ENCODE measurements at places on chromosomes 7 and 10.

DNA sequence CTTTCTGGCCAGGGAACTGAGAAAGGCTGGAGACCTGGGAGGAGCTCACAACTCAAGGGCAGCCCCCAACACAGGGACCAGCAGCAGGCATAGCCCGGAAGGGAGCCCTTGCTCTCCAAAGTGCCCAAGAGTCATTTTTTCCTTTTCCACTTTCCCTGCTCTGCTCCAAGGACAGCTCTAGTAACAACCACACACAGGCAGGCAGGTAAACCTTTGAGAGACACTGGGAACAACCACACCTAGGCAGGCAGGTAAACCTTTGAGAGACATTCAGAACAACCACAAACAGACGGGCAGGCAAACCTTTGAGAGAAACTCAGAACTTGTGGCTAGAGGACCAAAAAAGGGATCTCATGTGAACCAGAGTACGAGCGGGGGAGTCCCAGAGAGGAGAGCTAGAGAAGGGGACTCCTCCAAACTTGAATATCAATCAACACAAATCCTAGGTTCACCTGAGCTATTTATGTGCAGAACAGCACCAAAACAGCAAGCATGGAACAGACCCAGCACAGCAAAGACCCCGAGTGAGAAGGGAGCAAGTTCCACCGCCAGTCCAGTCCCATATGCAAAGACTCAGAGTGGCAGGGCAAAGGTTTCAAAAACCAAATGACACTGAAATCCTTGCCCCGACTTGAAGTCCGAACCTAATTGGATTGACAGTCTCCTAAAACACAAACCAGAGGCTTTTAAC, 33.6 kb upstream of the GUSB start:
- no peak for DNase-seq

GRCh38 chr10:73983096-73984047, 14.5 kb upstream of the VCL start:
- DNase-seq = no peak

GRCh38 chr7:28258240-28258639, 77.6 kb upstream of the JAZF1 start:
- DNase-seq = no peak

DNA sequence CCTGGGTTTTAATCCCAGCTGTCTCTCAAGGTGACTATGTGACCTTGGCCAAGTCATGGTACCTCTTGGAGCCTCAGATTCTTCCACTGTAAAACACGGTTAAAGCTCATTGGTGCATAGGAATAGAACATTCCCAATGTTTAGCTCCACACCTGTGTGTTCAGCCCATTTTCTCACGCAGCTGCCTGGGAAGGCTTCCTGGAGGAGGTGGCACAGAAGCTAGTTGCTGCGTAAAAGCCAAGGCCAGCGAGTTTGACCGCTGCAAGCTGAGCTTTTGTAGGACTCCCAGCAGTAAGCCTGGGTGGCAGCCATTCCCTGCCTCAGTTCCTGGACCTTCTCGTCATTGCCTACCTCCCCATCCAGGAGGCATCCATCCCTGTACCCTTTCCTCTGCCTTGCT, 326.6 kb downstream of the RPS24 start:
- DNase-seq = no peak

DNA sequence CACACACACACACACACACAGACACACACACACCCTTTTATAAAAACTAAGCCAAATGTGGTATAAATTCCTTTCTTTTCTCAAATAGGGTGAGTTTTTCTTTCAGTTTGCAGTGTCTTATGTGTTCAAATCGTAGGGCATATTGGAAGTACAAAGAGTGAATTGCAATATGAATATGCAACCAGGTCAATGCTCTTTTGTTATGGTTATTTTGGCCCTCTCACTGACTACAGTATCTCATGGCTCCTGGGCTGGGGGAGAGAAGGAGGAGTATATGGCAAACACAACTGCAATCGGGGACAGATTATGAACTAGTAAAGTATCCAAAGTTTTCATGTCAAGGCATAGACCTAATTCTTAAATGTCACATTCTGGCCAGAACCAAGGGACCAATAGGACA, 301.9 kb downstream of the PLXDC2 start:
- DNase-seq = no peak

- DNase-seq = no peak
These were observed 157.9 kb downstream of the GFRA1 start for GRCh38 chr10:116115036-116115641.

DNA sequence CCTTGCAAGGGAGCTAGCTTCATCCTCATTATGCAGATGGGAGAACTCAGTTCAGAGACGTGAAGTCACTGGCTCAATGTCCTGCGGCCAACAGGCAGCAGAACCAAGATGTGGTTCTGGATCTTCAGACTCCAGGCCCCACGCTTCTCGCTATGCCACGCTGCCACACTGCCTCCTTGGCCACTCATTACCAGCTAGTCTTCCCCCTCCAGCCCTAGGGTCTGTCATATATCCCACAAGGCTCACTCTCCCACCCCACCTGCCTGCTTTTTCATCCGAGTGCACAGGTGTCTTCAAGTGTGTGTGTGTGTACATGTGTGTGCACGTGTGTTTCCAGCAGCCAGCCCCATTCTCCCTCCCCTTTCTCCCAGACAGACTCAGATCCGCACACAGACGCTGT, 53.4 kb downstream of the DENND2A start:
- DNase-seq = no peak

DNA sequence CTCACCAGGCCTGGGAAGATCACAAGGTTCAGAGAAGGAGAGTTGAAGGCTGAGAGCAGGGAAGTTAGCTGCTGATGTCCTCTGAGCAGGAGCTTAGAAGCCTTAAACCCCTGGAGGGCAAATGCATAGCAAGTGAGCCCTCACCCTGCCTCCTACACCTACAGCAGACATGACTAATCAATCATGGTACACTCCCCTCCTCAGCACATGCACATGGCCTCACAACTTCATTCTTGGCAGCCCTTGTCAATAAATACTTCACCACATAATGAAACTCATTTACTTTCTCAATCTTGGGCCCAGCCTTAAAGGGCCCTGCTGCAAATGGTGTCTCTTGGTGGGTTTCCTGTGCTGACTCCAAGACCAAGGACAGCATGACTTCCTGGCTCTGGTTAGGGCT, 12.9 kb downstream of the MMRN2 start:
- no peak for DNase-seq

DNA sequence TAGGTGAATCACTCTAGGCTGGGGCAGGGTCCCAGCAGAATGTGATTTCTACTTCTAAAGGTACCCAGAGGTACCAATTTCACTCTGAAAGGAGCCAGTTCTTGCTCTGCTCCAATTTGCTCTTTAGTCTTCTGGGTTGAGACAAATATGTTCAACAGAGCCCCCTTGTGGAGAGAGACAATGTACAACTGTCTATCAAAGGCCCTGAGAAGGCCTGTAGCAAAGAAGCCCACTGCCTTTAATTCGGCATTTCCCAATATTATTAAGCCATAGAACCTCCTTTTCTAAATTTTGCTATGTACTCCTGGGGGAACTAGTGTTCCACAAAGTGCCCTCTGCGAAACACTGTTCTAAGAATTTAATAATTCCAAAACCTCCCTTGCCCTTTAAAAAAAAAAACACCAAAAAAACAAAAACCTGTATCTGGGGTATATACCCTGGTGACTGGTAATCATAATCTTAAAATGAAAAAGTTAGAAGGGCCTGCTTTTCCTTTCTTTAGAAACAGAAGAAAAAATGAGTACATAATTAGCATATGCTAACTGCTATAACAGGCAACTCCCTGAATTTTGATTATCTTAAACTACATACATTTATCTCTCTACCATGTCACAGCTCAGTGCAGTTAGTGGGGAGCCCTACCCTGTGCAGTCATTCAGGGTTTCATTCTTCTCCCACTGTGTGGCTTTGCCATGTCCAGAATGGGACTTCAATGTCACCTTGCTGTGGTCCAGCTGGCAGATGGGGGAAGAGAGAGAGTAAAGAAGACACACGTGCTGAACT, 160.9 kb upstream of the BMPER start:
- DNase-seq = no peak

DNA sequence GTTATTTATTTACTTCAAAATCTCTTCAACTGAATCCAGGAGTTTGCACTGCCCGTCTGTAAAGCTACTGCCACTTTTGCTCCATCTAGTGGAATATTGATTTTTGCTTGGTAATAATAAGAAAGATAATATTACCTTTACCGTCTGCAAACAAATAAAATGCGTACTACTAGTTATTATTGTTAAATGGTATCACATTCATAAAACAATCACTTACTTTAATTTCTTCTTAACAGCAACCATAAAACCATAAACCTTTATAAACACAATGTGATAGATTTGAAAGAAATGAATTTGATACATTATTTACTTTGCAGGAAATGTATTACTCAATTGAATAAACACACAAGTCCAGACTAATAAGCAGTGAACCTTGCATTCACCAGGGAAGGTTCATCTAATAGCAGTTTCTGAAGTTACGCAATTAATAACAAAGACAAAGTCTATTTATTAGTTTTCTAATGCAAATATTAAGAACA, 6.4 kb downstream of the AGMO start:
- DNase-seq = no peak

DNA sequence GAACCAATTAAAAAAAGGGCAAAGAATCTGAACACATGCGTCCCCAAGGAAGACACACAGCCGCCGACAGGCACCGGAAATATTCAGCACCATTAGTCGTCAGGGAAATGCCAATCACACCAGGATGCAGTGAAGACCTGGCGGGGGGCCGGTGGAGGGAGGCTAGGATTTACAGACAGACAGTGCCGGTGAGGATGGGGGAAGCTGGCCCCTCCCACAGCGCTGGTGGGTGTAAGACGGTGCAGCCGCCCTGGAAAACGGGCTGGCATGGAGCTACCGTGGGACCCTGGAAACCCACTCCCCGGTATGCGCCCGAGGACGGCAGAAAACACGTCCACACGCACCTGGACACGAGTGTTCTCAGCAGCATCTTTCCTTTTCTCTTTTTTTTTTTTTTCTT, 4.8 kb upstream of the ADAP1 start:
- no peak for DNase-seq

DNA sequence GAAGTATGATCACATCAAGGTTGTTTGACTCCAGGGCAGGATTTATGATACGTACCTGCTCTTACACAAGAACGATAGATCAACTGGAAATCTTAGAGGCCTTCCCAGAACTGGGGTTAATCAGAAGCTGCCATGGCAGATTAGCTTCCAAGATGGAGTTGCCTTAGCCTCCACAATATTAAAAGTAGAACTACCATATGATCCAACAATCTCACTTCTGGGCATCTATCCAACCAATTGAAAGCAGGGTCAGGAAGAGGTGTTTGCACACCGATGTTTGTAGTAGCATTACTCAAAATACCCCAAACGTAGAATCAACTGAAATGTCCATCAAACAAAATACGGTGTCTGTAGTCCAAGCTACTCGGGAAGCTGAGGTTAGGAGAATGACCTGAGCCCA, 6.6 kb downstream of the PILRB start:
- no peak for DNase-seq

- DNase-seq = no peak
These were observed 734.7 kb downstream of the KCNMA1 start for GRCh38 chr10:76902949-76903348.

DNA sequence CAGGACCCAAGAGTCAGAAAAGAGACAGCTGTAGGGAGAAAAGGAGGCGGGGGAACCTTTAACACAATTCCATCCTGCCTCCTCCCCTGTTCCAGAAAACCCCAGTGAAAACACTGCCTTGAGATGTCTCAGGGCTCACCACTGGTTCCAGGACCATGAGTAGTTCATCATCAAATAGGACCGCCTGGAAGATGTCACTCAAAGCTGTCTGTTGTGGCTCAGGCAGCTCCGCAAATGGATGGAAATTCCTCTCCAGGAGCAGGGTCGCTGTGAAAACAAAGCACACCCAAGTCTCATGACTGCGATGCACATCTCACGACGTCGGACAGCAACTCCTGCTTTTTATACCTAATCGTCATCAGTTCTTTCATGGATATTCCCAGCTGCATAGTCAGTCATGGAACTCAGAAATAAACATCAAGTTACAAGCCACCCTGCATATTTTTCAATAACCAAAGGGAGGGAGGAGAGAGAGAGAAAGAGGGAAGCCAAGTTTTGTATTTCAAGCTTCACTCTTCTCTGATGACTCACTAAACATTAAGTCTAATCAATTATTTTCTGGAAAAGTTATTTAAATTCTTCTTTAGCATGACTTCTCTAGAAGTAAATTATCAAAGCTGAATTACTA, 49.2 kb downstream of the GSDME start:
- DNase-seq = no peak

- no peak for DNase-seq
These were observed 6.7 kb upstream of the LRGUK start for GRCh38 chr7:134120405-134120804.

- no peak for DNase-seq
These were observed 45.0 kb downstream of the AUTS2 start for GRCh38 chr7:69643265-69643664.

GRCh38 chr7:25031007-25031406, 51.0 kb upstream of the OSBPL3 start:
- no peak for DNase-seq

- DNase-seq = peak; percentile 67
These were observed 4.1 kb downstream of the MBLAC1 start for GRCh38 chr7:100130608-100131453.

- DNase-seq = no peak
These were observed 36.2 kb downstream of the CDHR3 start for GRCh38 chr7:105999256-105999655.

DNA sequence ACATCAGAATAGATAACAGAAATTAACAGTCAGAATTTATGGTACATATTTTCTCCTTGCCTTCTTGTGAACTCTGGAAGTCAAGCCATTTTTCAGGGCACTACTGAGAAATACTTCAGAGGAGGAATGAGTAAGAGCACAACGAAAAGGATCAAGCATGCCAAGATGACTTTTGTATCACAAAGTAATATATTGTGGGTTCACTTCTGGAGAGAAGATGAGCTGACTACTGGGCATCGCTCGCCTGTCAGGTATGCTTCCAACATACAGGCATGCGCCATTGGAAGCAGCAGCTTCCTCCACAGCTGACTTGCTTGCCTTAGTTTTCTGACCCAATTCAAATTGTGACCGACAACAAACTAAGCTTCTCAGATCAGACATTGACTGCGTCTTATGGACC, 137.3 kb downstream of the VTI1A start:
- DNase-seq = no peak
